DND-41 (cell line): ENCODE measurements at places on chromosomes 7 and 10.

GRCh38 chr10:33193701-33194521 is 140.6 kb downstream of the NRP1 start:
- no peak for DNase-seq

DNA sequence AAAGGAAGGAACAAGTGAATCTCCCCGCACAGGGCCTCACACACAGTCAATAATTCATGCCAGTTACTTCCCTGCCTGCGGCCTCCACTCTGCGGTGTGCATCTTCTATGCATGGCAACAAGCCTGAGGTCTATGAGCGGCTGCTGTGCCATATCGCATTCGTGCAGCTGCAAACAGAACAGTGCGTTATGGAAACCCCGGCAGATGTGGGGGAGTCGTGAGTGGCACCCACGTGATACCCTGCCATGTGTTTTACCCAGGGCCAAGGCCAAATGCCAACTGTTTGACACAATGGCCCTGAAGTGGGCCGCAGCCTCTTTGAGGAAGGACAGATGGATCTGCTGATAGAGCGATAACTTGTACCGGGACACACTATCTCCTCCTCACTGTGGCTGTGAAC is 13.4 kb downstream of the TNS3 start:
- no peak for DNase-seq

GRCh38 chr7:20708896-20709295 is 77.8 kb downstream of the SP8 start:
- DNase-seq, result no peak

DNA sequence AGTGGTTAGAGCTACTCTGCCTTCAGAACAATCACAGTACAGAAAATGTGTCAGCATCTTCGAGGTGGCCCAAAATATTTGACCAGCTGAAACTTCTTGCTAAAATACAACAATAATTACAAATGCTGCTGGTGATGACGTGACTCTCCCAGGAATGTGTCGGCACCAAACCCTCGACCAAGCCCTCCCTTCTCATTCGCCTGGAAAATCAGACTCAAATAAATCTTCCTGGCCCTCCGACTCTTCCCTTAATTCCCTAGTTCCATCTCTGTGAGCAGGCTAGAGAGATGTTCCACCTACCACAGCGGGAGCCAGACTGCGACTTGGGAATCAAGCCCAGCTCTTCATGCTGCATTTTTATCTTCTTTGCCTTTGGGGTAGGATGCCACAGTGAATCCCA is 4.1 kb downstream of the PRSS2 start:
- no peak for DNase-seq

GRCh38 chr10:86711513-86712316 is 43.4 kb downstream of the LDB3 start:
- DNase-seq, result no peak

DNA sequence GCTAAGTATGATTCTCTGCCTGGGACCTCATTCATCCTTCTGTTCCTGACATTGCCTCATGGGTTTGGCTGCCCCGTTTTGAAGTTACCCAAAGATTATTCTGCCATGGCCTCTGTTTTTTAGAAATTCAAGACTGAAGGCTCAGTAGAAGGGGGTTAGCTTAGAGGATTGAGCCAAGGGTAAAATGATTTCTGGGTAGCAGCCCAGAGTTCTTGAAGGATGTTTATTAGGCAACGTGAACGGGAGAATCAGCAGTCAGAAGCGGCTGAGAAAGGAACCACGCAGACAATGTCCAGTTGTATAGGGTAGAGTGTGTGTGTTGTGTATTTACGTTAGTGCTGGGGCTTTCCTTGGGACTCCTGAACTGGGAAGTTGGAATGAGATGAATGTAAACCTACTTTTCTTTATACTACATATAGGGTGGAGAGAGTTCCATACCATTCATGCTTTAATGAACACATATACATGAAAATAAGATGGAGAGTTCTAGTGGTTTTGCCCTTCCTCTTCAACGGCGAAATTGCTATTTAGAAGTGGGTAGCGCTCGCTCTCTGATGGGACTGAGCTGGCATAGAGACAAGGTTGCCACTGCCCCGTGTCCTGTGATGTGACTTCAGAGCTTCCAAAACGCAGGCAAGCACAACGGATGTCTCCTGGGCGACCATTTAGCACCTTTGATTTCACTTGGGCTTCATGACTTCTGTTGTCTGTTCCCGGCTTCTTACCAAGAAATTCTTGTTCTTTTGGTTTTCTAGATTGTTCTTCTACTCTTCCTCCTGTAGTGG is 35.0 kb upstream of the IL15RA start:
- no peak for DNase-seq

- DNase-seq, result no peak
Measured at GRCh38 chr7:7228472-7228871, 46.1 kb downstream of the C1GALT1 start.

DNA sequence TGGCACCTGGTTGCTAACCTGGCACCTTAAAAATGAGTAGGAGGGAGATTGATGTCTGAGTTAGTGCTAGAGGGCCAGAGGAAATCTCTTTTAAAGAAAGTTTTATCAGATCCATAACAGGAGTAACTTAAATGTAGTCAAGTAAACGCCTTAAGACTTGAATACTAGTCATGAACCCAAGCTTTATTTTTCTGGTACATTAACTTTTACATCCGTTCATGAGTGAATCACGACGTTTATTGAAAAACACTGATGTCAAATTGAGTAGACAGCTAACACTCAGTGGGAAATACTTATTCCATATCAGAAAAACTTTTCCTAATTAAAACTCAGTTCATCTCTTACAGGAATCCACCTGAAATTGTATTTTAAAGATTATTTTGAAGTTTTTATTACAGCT is 6.9 kb upstream of the LAMB1 start:
- DNase-seq, result no peak

- DNase-seq, result no peak
Measured at GRCh38 chr7:107309296-107309695, 140.5 kb downstream of the HBP1 start.

DNA sequence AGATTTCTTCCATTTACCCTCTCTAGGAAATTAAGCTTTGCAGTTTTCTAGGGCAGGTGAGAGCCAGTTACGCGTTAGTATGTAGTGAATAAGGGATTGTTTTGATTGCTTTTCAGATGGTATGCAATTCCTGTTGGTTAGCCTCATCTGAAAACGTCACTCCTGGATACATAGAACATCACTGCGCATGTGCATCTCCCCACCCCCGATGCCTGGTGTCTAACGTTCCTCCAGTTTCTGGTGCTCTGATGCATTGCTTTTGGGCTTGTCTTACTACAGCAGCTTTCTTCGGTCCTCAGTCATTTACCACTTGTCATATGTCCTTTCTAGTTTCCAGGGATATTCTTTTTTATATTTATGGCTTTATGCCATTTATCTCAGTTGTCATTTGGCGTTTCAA is 22.5 kb downstream of the MLLT10 start:
- no peak for DNase-seq

DNA sequence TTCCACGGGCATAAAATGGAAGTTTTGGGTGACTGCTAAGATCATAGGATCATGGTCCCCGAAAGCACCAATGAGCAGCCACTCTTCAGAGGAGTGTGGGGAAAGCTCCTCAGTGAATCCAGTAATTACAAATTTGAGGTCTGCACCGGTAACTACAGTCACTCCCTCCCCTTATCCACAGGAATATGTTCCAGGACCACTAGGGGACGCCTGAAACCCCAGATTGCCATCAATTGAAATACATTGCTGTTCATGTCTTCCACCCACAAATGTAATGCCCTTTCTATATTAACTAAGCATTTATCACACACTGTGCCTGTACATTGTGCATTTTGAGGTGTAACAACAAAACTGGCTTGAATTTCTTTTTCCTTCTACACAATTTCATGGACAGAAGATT is 447.9 kb upstream of the PFKP start:
- peak; percentile 60 for DNase-seq

DNA sequence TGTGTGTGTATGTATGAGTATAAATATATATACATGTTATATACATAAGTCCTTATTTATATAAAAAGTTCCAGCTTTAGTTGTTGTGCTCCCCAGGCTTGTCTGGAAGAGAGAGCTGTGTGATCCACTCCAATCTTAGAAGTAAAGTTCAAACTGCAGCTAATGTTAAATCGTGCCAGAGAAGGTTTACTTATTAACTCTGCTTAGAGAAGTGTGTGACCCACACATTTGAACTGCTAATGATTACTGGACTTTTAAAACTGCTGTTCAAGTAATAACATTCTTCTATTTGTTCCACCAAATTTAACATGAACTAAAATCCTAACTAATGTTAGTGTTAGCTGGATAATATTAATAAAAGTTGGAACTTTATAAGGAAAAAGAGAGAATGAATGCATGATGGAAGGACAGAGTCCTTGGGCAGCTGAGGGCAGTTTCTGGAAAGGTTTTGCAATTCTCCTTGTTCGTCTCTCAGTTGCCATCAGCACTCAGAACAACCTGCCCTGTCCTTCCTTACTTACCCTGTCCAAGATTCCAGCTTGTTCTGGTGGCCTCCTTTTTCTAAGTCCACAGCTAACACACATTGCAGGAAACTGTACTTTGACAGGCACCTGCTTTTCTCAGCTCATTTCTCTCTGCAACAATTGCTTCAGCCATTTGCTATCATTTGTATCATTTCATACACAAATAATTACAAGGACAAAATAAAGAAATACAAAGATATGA is 162.6 kb downstream of the FAM107B start:
- no peak for DNase-seq

DNA sequence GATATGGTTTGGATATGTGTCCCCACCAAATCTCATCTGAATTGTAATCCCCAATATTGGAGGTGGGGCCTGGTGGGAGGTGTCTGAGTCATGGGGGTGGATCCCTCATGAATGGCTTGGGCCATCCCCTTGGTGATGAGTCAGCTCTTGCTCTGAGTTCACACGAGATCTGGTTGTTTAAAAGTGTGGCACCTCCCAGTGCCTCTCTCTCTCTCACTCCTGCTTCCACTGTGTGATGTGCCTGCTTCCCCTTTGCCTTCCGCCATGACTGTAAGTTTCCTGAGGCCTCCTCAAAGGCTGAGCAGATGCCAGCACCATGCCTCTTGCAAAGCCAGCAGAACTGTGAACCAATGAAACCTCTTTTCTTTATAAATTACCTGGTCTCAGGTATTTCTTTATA is 4.8 kb upstream of the GCK start:
- no peak for DNase-seq

- no peak for DNase-seq
Measured at GRCh38 chr7:90552521-90552920, 43.6 kb upstream of the CDK14 start.
